Activated naive CD4-positive, alpha-beta T cell treated with anti-CD3 and anti-CD28 coated beads for 36 hours (primary cell): ENCODE measurements at places on chromosomes 5 and 9. TPM values are rescaled to one million over a fixed set of nuclear protein-coding genes. Genes with fewer than 3 reads are reported as not detected.

The DMRTA1 gene
- not detected for total RNA-seq

The NDUFB6 gene
- 73.9 TPM for total RNA-seq

The CKS2 gene
- 292 TPM for total RNA-seq

The NUTM2G gene
- not detected for total RNA-seq

The IRX4 gene
- not detected for total RNA-seq

The ADAMTS13 gene
- 3.0 TPM for total RNA-seq

The SLCO4C1 gene
- total RNA-seq = not detected

The DMRT3 gene
- not detected for total RNA-seq

The TAF11L5 gene
- not detected for total RNA-seq

The TRAF1 gene
- total RNA-seq = 85.0 TPM

The OR5C1 gene
- total RNA-seq = not detected

The ACOT12 gene
- total RNA-seq = not detected

The RELL2 gene
- total RNA-seq = 21.1 TPM

The PCDHA9 gene
- not detected for total RNA-seq

The ZBTB26 gene
- 5.5 TPM for total RNA-seq

The TBC1D2 gene
- total RNA-seq = 2.5 TPM

The WDR38 gene
- total RNA-seq = not detected

The SUSD1 gene
- 2.7 TPM for total RNA-seq

The IFNB1 gene
- 0.44 TPM for total RNA-seq

The MED22 gene
- 18.4 TPM for total RNA-seq
